Frontal cortex (tissue), 4 donors: ENCODE measurements at places on chromosomes 4 and X. TPM values are rescaled to one million over a fixed set of nuclear protein-coding genes. Genes with fewer than 3 reads are reported as not detected.

The TLR1 gene
- total RNA-seq, result 2.0 TPM

The PAGE2B gene
- total RNA-seq, result not detected

The KIF4A gene
- 2.9 TPM for total RNA-seq

The FDCSP gene
- total RNA-seq, result not detected

The MAOA gene
- 13.5 TPM for total RNA-seq

The RBM47 gene
- total RNA-seq, result 0.82 TPM

The EDA2R gene
- 1.2 TPM for total RNA-seq

The CRLF2 gene
- not detected for total RNA-seq

The EGF gene
- under 0.01 TPM for total RNA-seq

The UGT2B11 gene
- total RNA-seq, result not detected

The CTSO gene
- total RNA-seq, result 7.3 TPM

The SPANXB1 gene
- not detected for total RNA-seq

The FUNDC1 gene
- 22.8 TPM for total RNA-seq

The GPR34 gene
- total RNA-seq, result 7.3 TPM

The FAM133A gene
- 2.4 TPM for total RNA-seq

The PASD1 gene
- not detected for total RNA-seq

The FAM193A gene
- total RNA-seq, result 17.1 TPM

The GPR78 gene
- under 0.01 TPM for total RNA-seq

The VEGFD gene
- total RNA-seq, result not detected

The SULT1B1 gene
- total RNA-seq, result 0.41 TPM

The KLB gene
- under 0.01 TPM for total RNA-seq

The WDR45 gene
- total RNA-seq, result 24.5 TPM

The DAPP1 gene
- total RNA-seq, result 0.41 TPM

The ZNF41 gene
- total RNA-seq, result 12.2 TPM

The LUZP4 gene
- total RNA-seq, result not detected

The ODAPH gene
- total RNA-seq, result not detected

The IL13RA2 gene
- total RNA-seq, result 4.9 TPM

The FGD1 gene
- total RNA-seq, result 9.4 TPM

The SPANXC gene
- total RNA-seq, result not detected

The FRMD7 gene
- 0.41 TPM for total RNA-seq

The FOXR2 gene
- total RNA-seq, result under 0.01 TPM

The SOX3 gene
- 2.4 TPM for total RNA-seq

The PAK3 gene
- 102 TPM for total RNA-seq

The MOB1B gene
- 26.1 TPM for total RNA-seq

The BMX gene
- total RNA-seq, result 0.41 TPM

The FABP2 gene
- total RNA-seq, result not detected

The F8A3 gene
- total RNA-seq, result 1.2 TPM

The CLCN4 gene
- total RNA-seq, result 84.8 TPM
